ENCODE measurements at places on chromosomes 6 and 20.

GRCh38 chr6:1872649-1873131, 263.0 kb downstream of the FOXC1 start:
- peak; percentile 66 for DNase-seq

DNA sequence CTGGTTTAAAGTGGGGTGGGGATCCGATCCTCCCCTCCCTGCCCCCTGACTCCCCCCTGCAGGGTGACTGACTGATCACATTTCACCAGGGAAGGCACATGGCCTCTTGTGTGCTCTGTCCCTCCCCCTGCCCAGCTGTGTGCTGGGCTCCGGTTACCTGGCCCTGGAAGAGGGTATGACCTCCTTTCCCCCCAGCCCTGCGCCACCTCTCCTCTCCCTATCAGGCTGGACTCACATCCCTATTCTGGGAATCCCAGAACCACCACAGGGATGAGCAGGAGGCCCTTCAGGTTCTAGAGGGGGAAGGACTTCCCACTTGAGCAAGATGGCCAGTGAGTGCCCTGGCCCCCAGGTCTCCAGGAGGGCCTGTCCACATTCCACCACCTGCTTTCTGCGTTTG, 2.1 kb upstream of the IP6K3 start:
- no peak for DNase-seq

- no peak for DNase-seq
Observed at GRCh38 chr20:4119854-4120209, 104.5 kb upstream of the RNF24 start.

GRCh38 chr6:52572536-52572935, 4.3 kb downstream of the TRAM2 start:
- DNase-seq: no peak

GRCh38 chr20:41279546-41280225, 37.8 kb downstream of the ZHX3 start:
- no peak for DNase-seq

DNA sequence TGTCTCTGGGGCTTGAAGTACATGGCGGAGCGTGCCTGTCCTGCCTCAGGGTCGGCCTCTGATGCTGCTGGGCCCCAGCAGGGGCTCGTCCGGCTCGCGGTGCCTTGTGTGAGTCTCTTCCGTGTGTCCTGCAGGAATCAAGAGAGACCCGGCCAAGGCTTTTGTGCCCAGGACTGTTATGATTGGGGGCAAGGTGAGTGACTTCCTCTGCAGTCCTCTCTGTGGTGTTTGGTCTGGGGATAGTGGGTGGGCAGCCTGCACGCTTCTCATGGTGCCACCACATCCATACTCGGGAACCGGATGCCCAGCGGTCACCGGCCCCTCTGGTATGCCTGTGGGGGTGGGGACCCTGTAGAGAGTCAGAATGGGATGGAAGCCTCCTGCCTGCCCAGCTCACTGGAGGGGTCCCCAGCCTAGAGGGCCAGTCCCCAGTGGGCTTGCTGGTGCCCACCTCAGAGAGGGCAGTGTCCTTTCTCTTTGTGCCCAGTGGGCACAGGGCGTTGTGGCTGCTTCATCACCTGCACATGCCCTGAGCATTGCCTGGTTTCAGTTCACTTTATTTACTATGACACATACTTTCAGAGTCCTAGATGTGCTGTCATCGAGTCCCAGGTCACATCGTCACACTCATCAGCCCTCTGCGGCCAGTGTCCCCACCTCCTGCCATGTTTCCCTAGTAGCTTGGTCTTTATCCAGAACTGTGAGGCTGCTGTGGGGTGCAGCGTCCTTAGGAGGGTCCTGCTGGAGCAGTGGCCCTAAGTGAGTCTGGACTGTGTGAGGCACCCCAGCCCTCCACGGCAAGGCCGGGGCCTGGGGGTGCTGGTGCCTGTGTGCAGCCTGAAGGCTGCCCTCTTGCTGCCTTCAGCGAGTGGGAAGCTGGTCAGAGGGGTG, 40.7 kb downstream of the PYGB start:
- no peak for DNase-seq

GRCh38 chr20:33211817-33212424, 5.2 kb upstream of the BPIFA3 start:
- DNase-seq: peak; percentile 13

DNA sequence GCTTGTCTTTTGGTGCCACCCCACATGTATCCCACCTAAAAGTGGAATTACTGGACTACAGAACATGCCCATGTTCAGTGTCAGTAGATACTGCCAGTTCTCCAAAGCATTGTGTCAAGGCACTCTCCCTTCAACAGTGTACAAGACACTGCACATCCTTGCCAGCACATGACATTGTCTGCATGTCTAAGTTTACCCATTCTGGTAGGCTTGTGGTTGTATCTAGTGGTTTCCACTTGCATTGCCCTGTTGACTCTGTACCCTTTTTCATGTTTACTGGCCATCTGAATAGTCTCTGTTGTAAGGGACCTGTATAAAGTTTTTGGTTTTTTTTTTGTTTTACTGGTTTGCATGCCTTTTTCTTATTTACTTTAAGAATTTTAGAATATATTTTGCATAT, 222.4 kb upstream of the CNR1 start:
- no peak for DNase-seq

- DNase-seq: peak; percentile 73
Observed at GRCh38 chr6:111841822-111842221, 31.4 kb downstream of the FYN start.

- DNase-seq: no peak
Observed at GRCh38 chr20:24755411-24755922, 193.6 kb upstream of the CST7 start.

DNA sequence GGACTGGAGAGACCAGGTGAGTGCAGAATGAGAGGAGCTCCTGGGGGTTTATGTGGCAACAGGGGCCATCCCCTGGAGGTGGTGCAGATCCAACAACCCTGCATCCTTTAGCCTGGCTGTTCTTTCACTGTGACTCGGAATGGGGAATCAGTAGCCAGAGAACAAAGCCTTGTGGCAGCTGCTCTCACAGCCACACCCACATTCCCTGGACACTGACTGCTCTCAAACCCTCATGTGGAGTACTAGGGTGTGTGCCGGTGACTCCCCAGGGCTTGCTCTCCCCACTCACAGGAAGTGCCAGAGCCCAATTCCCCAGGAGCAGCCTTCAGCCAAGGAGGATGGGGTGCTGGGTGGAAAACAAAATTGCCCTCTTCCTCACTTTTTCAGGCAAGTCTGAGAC, 30.2 kb upstream of the GGTLC1 start:
- no peak for DNase-seq

- no peak for DNase-seq
Observed at GRCh38 chr20:38931984-38932383, 5.8 kb downstream of the FAM83D start.

GRCh38 chr6:167146977-167147376, 10.8 kb downstream of the GPR31 start:
- DNase-seq: no peak

- DNase-seq: no peak
Observed at GRCh38 chr6:99104218-99104617, 156.5 kb upstream of the FBXL4 start.

DNA sequence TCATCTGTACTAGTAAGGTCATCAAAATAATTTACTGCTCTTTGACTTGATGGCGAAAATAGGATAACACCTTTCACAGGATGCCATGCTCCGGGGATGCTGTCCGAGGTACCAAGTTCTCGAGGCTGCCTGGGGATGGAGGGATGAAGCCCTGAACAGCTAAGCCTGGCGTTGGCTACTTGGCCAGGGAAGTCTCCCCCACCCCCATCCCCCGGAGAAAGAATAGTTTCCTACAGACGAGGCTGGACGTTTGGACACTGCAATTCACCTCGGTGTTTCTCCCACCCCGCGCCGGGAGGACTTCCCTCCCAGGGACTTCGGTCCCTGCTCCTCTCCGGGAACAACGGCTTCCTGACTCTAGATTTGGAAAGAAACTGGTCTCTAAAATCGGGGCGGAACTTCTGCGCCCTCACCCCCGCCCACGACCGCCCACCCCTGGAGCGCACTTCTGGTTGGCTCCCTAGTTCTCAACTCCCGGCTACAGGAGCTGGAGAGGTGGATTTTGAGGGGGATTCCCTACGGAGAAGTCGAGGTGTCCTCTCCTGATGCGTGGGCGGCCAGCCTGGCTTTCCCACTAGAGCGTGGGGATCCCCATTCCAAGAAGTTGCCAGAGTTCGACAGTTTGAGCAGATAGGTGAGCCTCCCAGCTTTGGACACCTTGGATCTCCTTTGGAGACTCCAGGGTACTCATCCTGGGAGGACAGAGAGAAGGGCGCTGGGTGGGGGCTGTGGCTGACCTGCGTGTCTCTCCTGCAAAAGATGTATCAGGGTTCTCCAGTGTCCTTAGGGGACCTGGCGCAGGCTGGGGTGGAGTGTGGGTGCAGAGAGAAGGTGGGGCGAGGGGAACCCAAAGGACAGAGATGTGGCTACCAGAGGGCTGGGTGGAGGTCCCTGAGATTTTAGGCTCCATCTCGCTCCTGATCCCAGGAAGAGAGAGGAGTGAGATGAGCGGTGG, 1.1 kb downstream of the PCSK2 start:
- peak; percentile 37 for DNase-seq

- DNase-seq: no peak
Observed at GRCh38 chr6:74826263-74826662, 379.6 kb downstream of the COL12A1 start.

DNA sequence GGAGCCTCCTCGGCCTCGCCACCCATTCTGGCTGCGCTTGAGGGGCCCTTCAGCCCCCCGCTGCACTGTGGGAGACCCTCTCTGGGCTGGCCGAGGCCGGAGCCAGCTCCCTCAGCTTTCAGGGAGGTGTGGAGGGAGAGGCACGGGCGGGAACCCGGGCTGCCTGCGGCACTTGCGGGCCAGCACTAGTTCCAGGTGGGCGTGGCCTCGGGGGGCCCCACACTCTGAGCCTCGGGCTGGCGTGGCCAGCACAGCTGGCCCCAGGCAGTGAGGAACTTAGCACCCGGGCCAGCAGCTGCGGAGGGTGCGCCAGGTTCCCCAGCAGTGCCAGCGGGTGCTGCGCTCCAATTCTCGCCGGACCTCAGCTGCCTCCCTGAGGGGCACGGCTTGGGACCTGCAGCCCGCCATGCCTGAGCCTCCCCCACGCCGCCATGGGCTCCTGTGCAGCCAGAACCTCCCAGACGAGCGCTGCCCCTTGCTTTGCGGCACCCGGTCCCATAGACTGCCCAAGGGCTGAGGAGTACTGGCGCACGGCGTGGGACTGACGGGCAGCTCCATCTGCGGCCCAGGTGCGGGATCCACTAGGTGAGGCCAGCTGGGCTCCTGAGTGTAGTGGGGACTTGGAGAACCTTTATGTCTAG, 6.5 kb downstream of the MUC22 start:
- DNase-seq: no peak

- no peak for DNase-seq
Observed at GRCh38 chr6:126148853-126149252, 162.5 kb downstream of the TRMT11 start.

GRCh38 chr6:75757295-75757694, 8.3 kb downstream of the MYO6 start:
- DNase-seq: no peak

GRCh38 chr6:105993341-105994117, 92.6 kb upstream of the PRDM1 start:
- peak; percentile 38 for DNase-seq

DNA sequence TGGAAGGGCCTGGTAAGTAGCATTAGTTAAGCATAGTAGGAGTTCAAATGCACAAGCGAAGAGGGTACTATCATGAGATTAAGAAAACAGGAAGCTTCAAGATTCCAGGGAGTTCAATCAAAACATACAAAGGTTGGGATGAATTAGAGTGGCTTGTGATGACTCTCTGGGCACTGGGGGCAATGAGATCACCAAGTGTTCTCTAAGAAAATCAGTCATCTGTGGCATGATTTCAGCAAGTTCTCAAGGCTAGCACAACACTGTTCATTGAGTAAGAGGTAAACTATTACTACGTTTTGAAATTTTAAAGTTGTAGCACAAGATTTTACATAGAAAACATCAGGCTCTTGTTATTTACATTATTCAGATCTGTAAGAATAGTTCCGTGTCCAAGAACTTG, 139.7 kb upstream of the FLRT3 start:
- peak; percentile 67 for DNase-seq

DNA sequence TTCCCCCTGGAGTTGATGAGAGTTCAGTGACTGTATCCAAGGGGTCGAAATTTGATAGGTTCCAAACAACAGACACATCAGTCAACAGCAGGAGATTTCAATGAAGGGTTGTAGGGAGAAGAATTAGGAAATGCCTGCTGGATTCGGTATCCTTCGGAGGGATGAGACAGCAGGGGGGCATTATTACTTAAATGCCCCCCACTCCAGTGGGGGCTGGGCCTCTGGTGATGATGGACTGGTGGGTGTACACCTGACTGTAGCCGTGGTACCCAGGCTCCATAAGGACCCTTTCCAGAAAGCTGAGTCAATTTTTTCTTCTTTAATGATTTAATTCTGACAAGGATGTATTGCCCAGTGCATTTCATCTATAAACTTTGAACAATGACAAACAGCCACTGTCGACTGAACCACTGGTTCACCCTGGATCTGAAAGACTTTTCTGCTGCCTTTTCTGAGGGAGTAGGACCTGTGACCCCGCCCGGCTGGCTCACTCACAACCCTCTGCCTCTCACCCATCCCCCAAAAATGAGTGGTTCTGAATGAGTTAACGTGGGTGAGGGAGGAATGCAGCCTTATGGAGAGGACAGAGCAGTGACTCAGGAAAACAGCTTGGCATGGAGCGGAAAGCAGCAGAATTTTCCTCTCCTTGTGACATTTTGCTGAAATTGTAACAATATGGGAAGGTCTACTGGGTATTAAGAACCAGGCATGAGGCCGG, 41.0 kb downstream of the ZMYND8 start:
- DNase-seq: peak; percentile 98

DNA sequence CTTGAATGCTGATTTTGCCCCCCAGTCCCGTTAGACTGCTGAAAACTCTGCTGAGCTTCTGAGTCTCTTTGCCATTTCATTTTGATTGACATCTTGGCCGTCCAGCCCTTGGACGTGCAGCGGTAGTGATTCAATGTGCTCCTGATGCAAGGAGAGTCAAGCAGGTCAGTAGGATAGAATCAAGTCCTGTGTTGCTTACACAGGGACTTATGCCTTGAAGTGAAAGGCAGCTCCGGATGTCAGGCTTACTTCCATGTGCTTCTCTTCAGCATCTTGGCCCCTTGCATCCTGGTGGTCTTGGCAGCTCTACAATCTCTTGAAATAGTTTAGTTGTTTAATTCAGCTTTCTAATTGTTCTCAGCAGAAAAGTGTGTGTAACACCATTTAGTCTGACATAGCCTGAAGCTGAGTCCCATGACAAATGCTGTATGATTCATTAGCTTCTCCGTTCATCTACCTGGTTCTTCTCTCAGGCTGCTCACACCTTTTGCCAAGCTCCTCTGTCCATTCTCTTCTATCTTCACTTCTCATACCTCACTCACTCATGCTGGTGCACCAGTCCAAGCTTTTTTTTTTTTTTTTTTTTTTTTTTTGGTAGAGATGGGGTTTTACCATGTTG, 76.0 kb downstream of the EZR start:
- no peak for DNase-seq

DNA sequence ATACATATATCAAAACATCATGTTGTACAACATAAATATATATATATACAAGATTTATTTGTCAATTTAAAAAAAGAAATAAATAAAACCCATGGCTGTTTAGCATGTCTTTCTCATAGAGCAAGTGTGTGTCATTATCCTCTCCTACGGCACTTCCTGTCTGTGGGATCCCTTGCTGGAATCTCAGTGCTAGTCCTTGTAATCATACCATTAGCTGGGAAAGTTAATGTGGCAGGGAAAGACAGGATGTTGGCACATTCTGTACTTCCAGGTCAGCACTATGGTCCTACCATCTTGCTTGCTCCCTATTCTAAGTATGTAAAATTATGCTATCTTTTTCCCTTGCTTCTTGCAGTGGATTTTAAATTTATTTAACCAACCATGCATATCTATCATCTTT, 9.5 kb upstream of the SLC17A3 start:
- DNase-seq: no peak

Measured in fibroblast of skin of right biceps (primary cell).